Skeletal muscle cell (primary cell): ENCODE measurements at places on chromosomes 5 and 9.

- peak; percentile 92 for DNase-seq
Observed at GRCh38 chr9:87714819-87715218, 11.1 kb upstream of the CTSL start.

DNA sequence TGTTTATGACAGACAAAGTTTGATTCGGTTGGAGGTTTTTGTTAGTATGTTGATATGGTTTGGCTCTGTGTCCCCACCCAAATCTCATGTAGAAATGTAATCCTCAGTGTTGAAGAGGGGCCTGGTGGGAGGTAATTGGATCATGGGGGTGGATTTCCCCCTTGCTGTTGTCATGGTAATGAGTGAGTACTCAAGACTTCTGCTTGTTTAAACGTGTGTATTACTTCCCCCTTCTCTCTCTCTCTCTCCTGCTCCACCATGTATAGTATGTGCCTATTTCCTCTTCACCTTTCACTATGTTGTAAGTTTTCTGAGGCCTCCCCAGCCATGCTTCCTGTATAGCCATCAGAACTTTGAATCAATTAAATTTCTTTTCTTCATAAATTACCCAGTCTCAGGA lies 415.1 kb downstream of the HCN1 start:
- DNase-seq = no peak

DNA sequence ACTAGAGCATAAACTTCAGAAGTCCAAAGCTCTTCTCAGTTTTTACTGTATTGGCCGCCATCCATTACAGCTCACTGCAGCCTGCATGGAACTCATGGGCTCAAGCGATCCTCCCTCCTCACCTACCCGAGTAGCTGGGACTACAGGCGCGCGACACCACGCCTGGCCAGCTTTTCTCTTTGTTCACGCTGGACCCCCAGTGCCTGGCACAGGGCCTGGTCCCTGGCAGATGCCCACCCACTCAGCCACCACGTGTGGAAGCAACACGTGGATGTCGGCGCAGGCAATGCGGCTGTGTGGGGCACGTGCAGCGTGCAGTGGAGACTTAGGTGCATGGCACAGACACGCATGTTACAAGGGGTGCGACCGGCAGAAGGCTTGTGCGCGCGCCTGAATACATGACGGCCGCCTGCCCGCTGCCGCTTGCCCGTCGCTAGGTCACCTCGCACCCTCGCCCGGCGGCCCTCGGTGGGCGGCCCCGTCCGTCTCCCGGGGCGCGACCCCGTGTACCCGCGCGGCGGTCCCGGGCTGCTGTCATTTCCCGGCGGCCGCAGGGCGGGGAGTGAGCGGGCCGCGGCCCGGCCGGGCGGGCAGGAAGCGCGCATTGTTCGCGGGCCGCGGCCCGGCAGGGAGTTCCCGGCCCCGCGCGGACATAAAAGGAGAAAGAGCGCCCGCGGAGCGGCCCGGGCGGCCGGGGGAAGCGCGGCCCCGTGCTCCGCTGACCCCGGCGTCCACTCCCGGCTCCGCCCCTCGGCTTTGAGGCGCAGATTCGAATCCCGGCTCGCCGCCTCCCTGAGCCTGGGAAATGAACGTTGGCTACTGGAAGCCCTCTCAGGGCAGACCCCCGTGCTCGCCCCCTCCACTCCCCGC lies 24.1 kb upstream of the PTGS1 start:
- no peak for DNase-seq

GRCh38 chr5:34007201-34007620 lies 639 bp downstream of the AMACR start:
- no peak for DNase-seq

- no peak for DNase-seq
Observed at GRCh38 chr9:34375901-34376595, 650 bp downstream of the MYORG start.

GRCh38 chr9:116683535-116683934 lies 3.6 kb upstream of the TRIM32 start:
- no peak for DNase-seq

DNA sequence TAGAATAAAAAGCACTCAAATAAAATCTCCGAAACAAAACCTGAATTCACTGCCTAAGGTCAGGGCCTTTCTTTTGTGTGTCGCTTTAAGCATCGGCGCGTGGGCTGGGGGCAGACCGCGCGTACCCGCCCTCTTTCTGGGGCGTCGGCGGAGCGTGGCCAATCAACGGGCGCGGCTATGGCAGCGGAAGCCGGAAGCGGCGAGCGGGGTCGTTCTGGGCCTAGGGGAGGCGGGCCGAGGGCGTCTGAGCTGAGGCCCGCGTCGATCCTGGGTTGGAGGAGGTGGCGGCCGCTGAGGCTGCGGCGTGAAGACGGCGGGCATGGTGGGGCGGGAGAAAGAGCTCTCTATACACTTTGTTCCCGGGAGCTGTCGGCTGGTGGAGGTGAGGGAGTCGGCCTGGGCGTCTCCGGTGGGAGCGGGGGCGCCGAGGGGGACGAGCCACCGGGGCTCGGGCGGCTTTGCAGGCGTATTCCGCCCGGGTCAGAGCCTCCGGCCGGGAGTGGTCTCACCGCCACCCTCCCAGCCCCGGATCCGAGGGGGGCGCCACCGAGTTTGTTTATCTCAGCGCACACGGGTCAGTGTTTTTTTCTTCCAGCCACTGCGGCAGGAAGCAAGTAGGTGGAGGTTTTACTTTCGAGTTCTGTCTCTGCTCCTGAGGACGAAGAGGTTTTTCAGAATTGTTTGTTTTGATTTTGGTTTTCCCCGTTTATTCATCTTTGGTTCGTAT lies at the start of gene MAT2B:
MAT2B (plus strand) TSS at position 252 of the 727 bp plus-strand sequence; CDS start at position 320, 68 bp downstream.
- peak; percentile 78 for DNase-seq

GRCh38 chr9:134186471-134187109 lies 22.2 kb upstream of the RNU6ATAC start:
- DNase-seq = no peak

- DNase-seq = no peak
Observed at GRCh38 chr9:130101915-130102314, 48.2 kb downstream of the GPR107 start.

GRCh38 chr9:134321946-134322741 lies 4.1 kb upstream of the RXRA start:
- DNase-seq = no peak

DNA sequence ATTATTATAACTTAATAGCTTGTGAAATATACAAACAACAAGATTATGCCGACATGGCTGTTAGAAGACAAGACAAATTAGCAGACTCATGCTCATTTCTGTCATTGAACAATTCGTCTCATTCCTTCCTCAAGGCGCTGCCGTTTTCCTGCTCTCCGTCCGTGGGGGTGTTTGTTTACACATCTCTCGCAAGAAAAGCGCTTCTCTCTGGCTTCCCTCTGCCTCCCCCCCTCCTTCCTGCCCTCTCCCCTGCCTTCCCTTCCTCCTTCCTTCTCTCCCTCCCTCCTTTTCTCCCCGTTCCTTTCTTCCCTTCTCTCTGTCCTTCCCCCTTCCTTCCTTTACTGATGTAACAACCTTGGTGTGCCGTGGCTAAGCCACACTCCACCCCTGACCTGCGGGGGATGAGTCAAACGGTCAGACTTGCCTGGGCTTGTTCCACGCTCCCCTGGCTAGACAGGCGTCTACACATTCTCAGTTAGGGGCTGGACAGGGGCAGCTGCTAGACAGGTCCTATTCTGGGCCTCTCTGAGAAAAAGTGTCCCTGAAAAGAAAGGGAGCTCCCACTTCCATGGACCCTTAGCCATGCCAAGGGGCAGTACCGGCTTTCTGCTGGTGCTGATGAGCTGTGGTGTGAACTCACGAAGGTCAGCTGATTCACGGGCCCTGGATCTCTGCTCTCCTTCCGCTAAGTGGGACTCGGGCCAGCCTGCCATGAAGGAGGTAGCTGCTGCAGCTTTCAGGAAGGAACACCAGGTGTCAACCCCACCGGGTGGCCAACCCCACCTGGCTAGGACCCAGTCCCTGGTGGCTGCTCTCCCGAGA lies 32.0 kb upstream of the SPTLC1 start:
- peak; percentile 81 for DNase-seq

GRCh38 chr5:130035388-130035787 lies 131.1 kb downstream of the CHSY3 start:
- DNase-seq = no peak

DNA sequence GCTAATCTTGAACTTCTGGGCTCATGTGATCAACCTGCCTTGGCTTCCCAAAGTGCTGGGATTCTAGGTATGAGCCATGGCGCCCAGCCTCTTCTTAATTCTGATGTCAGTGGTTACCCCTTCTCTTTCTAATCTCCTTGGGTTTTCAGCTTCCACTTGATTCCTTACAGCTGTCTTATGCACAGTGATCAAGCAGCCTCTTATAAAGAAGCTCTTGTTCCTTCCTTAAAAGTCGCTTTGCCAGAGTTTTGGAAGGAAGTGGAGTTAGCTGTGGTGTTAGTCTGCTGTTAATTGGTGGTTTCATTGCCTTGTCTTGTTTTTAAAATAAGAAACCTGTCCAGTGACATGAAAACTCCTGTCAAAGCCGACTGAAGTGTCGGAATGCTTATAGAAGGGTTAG lies 128.1 kb upstream of the CACNA1B start:
- DNase-seq = no peak

DNA sequence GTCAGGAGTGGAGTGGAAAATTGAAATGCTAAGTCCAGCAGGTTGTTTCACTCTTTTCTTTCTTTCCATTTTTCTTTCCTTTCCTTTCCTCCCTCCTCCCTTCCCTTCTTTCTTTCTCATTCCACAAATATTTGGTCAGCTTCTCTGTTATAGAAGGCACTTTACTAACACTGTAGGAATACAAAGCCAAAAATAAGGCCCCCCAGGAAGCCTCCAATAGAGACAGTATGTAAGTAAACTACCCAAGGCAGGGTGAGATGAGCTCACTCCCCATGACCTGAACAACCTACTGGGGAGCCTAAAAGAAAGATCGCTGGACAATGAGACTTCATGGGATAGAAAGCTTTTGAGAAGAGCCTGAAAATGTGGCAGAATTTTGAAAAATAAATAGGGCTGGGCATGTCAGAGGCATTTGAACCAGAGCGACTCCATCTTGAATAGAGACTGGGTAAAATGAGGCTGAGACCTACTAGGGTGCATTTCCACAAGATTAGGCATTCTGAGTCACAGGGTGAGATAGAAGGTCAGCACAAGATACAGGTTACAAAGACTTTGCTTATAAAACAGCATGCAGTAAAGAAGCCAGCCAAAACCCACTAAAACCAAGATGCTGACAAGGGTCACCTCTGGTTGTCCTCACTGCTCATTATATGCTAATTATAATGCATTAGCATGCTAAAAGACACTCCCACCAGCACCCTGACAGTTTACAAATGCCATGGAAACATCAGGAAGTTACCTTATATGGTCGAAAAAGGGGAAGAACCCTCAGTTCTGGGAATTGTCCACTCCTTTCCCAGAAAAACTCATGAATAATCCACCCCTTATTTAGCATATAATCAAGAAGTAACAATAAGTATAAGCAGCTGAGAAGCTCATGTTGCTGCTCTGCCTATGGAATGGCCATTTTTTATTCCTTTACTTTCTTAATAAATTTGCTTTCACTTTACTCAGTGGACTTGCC lies 158.9 kb upstream of the EGFLAM start:
- no peak for DNase-seq

DNA sequence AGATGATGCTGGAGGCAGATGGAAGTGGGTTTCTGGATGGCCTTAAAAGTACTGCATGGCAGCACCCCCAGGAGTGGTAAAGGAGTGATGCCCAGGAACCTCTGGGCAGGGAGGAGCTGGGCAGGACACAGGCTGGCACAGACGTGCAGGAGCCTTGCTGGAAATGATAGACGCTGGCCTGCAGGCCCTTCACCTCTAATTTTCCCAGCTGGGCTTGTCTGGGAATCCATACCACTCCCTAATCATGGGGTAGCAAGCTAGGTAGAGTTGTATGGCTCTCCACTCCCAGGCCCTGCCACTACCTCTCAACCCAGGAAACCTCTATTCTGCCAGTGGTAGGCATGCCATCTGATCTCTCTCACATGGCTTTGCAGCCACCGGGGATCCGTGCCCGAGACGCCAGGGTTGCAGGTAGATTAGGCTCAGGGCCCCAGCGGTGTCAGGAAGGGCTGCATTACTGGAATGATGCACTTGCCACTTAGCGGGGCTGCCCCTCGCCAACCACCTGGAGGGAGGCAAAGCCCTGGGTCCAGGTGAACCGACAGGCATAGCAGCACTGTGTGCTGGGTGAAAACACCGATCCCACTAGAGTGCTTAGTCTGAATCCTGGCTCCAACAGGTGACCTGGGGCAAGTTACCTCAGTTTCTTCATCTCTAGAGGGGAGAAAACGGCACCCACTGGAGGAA lies 79.6 kb upstream of the SLC25A51 start:
- no peak for DNase-seq

- no peak for DNase-seq
Observed at GRCh38 chr5:74064225-74064624, 438.2 kb downstream of the ARHGEF28 start.

DNA sequence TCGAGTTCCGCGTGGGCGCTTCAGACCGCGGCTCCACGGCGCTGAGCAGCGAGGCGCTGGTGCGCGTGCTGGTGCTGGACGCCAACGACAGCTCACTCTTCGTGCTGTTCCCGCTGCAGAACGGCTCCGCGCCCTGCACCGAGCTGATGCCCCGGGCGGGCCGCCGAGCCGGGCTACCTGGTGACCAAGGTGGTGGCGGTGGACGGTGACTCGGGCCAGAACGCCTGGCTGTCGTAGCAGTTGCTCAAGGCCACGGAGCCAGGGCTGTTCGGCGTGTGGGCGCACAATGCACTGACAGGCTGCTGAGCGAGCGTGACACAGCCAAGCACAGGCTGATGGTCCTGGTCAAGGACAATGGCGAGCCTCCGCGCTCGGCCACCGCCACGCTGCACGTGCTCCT lies 3.7 kb upstream of the PCDHB15 start:
- DNase-seq = no peak

- no peak for DNase-seq
Observed at GRCh38 chr5:66074901-66075300, 69.2 kb upstream of the SREK1 start.

DNA sequence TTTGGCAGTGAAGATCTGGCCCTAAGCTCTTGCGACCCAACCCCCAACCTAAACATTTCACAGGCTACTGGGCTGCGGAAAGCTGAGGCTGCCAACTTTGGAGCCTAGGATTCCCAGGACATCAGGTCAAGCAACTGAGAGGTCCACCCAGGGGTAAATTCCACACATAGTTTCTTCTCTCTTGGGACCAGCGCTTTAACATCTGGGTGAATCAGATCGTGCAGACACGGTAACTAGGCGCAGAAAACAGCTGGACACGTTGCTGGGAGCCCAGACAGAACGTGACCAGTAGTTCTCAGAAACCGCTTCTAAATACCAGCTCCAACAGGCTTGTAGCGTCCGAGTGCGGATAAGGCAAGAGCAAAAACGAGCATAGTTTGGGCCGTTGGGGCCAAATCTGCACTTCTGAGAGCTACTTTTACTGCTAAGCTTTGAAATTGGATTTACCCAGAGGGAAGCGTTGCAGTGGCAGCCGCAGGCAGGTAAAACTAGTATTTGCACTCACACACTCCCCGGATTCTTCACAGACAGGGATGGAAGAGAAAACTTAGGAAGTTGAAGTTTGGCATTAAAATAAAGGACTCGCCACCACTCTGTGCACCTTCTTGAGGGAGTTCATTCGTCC lies 11.8 kb downstream of the ITGA1 start:
- peak; percentile 80 for DNase-seq

- DNase-seq = no peak
Observed at GRCh38 chr5:50969151-50970031, 303.0 kb downstream of the PARP8 start.

GRCh38 chr9:128495296-128495695 lies 9.2 kb upstream of the GLE1 start:
- DNase-seq = no peak

- no peak for DNase-seq
Observed at GRCh38 chr9:15468145-15468544, 42.6 kb downstream of the PSIP1 start.
